K562 (cell line): ENCODE measurements at places on chromosomes 5 and 9. TPM values are rescaled to one million over a fixed set of nuclear protein-coding genes. Genes with fewer than 3 reads are reported as not detected.
A peak's percentile ranks its signal among the peaks of the same experiment; 100 is the strongest.

GRCh38 chr5:14231156-14231555 lies 88.0 kb downstream of the TRIO start:
- no peak overlapping the region for H3K27ac ChIP-seq
- no peak overlapping the region for H3K4me3 ChIP-seq
- no peaks in the 10 kb centered on the region for H3K36me3 ChIP-seq
- no peak for DNase-seq

DNA sequence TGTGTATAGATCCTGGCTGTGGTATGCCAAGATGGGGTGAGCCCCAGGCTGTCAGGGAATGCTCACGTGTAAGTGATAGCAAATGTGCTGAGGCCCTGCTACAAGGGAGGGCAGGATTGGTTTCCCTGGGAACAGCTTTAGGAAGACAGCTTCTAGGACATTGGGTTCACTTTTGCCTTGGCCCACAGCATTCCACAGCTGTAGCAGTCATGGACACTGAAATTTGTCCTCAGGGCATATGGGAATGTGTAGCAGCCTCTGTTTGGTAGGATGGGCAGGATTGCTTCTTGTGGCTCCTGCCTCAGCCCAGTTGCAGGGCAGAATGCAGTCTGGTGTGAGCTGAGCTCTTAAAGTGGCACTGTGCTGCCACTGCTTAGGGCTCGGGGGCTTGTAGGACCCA lies 1061.7 kb upstream of the WWC1 start:
- H3K4me3 ChIP-seq, result no peak overlapping the region
- H3K36me3 ChIP-seq, result no peaks in the 10 kb centered on the region

DNA sequence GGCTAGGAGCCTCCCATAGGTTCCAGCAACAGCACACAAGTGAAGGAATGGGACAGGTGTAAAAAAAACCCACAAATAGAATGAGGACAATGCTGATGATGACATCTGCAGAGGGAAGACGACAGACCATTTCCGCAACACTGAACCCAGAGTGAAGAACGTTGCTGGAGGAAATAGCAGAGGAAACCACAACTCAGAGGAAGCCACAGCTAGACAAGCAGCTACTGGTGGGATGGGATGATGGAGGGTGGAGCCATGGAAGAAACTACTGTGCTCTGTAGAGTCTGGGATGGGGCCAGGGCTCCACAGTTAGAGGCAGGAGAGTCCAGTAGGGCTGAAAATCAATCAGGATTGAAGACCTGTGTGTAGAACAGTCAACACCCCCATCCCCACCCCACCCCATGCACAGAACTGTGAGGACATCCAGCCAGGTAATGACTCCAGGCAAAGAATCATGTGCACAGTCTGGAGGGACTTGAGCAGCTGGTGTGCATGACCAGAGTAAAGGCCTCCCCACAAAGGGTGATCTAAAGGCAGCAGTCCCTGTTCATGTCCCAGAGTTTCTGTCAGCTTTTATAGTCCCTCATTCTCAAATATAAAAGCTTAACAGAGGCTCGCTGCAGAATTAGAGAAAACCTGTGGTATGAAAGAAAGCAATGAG lies 65.2 kb upstream of the SPIN1 start:
- no peaks in the 10 kb centered on the region for H3K36me3 ChIP-seq
- peaks cover 20% of the 10 kb centered on the region for H3K27me3 ChIP-seq
- no peak overlapping the region for H3K27ac ChIP-seq
- H3K4me3 ChIP-seq, result no peak overlapping the region
- no peaks in the 10 kb centered on the region for H3K4me1 ChIP-seq
- no peak for DNase-seq

DNA sequence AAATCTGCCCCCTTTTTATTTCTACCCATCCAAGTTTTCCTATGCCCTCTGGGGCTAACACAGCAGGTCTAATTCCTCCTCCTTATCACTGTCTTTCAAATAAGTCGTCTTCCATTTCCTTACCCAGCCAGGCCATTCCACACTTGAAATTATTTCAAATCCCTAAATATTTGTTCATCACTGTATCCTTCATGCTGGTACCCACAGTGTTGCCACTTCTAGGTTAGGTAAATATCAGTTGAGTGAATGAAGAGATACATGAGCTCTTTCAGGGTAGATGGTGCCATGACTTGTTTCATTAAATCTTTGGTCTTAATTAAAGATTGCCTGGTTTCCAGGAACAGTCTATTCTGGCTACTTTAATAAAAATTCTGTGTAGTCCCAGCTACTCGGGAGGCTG lies 35.6 kb upstream of the ADRA1B start:
- no peaks in the 10 kb centered on the region for H3K36me3 ChIP-seq
- no peak overlapping the region for H3K27ac ChIP-seq
- H3K4me3 ChIP-seq, result no peak overlapping the region
- H3K4me1 ChIP-seq, result no peaks in the 10 kb centered on the region
- 0 out of 2 replicates have a peak, but pooled peaks cover 9% of the 10 kb centered on the region for H3K27me3 ChIP-seq
- no peak for DNase-seq

DNA sequence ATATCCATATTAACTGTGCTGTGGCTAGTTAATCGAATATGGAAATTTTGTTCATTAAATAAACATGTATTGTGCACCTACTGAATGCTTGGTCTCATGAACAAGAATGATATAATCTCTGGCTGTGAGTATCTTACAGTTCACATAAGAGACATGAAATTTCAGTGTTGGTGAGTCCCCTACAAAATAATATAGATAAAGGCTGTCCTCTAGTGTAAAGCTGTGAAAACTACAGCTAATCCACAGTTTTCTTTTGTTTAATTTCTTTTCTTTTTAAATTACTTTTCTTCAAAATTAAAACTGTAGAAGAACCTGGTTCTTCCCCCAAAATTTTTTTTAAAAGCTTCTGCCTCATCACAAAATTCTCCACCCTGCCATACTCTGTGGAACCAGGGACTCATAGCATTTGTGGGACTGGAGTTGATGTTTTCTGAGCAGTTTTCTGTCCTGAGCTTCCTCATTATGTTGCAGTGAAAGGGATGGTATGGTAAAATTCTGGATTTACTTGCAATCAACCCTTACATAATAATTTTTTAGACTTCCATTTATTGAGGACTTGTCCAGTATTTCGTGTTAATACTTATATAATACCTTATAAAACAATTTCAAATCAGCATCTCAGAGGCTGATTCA lies 135.0 kb downstream of the STK32A start:
- H3K4me3 ChIP-seq, result no peak overlapping the region
- DNase-seq, result no peak
- no peaks in the 10 kb centered on the region for H3K4me1 ChIP-seq
- no peaks in the 10 kb centered on the region for H3K27me3 ChIP-seq
- no peak overlapping the region for H3K27ac ChIP-seq

The BTF3 gene
- total RNA-seq, result 808 and 883 TPM in 2 replicates

DNA sequence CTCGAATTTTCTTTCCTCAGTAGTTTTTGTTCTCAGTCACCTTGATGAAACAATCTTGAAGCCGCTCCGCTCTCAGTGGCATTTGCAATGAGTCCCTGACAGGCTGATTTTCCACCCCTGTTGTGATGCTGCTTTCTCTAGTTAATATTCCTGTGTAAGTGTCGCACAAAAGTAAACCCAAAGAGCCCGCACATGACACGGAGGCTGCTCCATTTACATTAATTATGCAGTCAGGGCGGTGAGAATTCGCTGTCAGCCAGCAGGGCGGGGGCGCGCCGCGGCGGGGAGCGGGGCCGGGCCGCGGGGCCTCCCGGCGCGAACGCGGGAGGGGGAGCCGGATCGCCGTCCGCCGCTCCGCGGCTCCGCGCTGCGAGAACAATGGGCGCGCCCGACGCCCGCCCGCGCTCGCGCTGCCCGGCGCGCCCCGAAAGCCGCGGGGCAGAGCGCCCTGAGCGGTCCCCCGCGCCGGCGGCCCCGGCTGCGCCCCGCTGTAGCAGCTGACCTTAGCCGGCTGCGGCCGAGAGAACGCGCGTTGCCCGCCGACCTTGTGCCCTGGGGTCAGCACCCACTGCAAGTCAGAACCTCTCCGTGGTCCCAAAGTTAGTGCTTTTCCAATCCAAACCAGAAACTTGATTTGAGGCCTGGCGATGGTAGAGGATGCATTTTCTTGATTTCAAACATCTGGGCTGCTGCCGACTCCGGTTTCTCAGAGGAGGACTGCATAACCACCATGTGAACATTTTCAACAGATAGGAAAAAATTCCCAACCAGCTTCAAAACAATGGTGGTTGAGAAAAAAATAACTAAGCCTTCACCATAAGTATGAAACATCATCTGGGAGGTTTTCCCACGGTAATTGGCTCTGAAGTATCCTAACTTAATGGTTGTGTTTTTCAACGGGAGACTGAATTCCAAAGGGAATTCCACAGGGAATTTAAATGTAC lies 142.6 kb downstream of the PBX3 start:
- DNase-seq, result peak; percentile 6
- no peaks in the 10 kb centered on the region for H3K4me1 ChIP-seq
- H3K36me3 ChIP-seq, result no peaks in the 10 kb centered on the region
- peaks cover 12% of the 10 kb centered on the region for H3K27me3 ChIP-seq
